ENCODE measurements at places on chromosomes 2 and 18. TPM values are rescaled to one million over a fixed set of nuclear protein-coding genes. Genes with fewer than 3 reads are reported as not detected.

The UGT1A3 gene
- not detected for total RNA-seq

The ITGB1BP1 gene
- total RNA-seq, result 68.5 TPM

The ANTXR1 gene
- 86.4 TPM for total RNA-seq

The INHBB gene
- total RNA-seq, result 0.12 TPM

The VIT gene
- 0.12 TPM for total RNA-seq

The ALPI gene
- not detected for total RNA-seq

The DSG4 gene
- total RNA-seq, result not detected

The CIB4 gene
- total RNA-seq, result not detected

The SP5 gene
- not detected for total RNA-seq

The RPIA gene
- total RNA-seq, result 5.3 TPM

The AMER3 gene
- not detected for total RNA-seq

The PDE11A gene
- under 0.01 TPM for total RNA-seq

The ANKMY1 gene
- 5.0 TPM for total RNA-seq

The MOCOS gene
- 2.9 TPM for total RNA-seq

The GTF2A1L gene
- 3.5 TPM for total RNA-seq

The CRYGD gene
- total RNA-seq, result not detected

The FAM168B gene
- total RNA-seq, result 84.3 TPM

The TGFA gene
- total RNA-seq, result 0.06 TPM

The HOXD4 gene
- 0.06 TPM for total RNA-seq

The NOL4 gene
- not detected for total RNA-seq

The CXCR2 gene
- not detected for total RNA-seq

The GKN1 gene
- not detected for total RNA-seq

The MCFD2 gene
- 291 TPM for total RNA-seq

The DQX1 gene
- total RNA-seq, result 0.12 TPM

The CCDC74B gene
- total RNA-seq, result 6.8 TPM

The RPS27A gene
- 718 TPM for total RNA-seq

The STPG4 gene
- total RNA-seq, result 0.53 TPM

The GYPC gene
- total RNA-seq, result 83.0 TPM
